ENCODE measurements at places on chromosomes 7 and 10.
A peak's percentile ranks its signal among the peaks of the same experiment; 100 is the strongest.

DNA sequence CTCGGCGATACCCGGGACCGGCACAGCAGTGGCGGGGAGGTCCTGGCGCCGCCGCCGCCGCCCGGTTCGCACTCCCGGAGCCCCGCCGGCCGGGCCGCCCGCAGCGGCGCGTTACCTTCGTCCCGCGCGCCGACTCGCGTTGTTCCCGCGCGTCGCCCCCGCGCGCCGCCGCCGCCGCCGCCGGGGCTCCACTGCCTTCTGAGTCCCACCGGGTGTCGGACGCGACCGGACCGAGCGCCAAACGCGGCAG lies at the start of gene EZH2:
Gene EZH2 (minus strand): TSS at position 243 of the 250 bp plus-strand sequence. CDS start 36,993 bp downstream, outside the sequence.
- no peak for DNase-seq

GRCh38 chr10:67257018-67257417 lies 331.2 kb downstream of the LRRTM3 start:
- no peak for DNase-seq

GRCh38 chr10:87657371-87657770 lies 2.3 kb upstream of the PAPSS2 start:
- peak; percentile 35 for DNase-seq

- no peak for DNase-seq
Observed at GRCh38 chr7:67599331-67600062, 602.9 kb downstream of the TYW1 start.

DNA sequence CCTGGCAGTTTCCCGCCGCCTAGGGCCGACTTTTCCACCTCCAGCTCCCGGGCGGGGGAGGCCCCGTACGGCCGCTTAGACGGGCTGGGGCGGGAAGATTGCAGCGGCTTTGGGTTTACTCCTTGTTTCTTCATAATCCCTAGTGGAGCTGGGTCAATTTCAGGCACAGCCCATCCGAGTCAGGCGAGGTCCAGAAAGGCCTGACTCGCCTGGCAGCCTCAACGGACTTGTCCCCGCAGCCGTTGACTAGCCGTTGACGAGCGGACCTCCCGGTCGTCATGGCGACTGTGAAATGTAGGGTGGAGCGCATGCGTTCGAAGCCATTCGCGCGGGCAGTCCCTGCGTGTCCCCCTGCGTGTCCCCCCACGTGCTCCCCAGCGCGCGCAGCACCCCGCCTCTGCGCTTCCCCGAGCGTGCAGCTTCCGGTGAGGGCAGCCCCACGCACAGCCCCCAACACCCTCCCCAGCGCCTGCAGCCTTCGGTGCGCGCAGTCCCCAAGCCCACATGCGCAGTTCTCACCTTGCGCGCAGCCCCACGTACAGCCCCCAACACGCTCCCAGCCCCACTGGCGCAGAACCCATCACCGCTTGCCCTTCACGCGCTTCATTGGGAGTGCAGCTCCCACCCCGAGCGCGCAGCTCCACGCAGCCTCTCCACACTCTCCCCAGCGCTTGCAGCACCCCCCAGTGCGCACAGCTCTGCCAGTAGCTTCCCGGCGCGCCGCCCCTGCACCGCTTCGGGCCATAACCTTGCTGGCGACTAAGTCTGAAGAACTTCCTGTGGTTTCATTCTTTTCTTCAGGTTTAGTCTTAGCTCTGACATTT lies 67.8 kb downstream of the TBX20 start:
- DNase-seq: no peak

GRCh38 chr7:54705436-54705835 lies 53.6 kb downstream of the SEC61G start:
- peak; percentile 65 for DNase-seq

DNA sequence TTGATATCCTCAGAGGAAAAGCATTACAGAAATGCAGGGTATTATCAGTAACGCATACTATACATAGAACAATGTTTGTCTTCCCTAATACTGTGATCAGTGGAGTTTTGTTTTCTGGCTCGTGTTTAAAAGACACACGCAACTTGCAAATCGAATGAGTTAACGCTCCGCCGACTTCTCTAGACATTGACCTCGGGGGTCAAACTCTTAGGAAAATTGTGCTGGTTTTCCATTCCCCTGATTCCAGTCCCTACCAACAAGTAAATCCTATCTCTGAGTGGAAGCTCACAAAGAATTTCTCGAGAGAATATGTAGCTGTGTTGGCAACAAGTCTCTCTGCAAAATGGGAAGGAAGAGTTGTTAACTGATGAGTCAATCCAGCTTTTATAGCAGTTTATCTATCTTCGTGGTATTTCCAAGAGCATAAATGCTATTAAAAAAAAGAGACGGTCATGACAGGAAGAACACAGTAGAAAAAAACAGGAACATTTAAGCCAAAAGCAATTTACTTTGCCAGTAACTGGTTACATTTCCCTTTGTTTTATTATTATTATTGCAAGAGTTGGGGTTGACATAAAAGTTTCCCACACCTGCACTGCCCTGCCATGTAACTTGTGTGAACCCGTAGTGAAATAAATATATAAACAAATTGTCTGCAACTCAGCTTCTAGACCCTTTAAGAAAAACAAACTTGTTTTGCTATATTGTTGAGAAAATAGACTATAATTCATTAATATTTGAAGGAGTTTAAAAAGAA lies 144.4 kb downstream of the ARID5B start:
- no peak for DNase-seq

GRCh38 chr10:104559935-104560334 lies 81.2 kb upstream of the SORCS3 start:
- DNase-seq: no peak

DNA sequence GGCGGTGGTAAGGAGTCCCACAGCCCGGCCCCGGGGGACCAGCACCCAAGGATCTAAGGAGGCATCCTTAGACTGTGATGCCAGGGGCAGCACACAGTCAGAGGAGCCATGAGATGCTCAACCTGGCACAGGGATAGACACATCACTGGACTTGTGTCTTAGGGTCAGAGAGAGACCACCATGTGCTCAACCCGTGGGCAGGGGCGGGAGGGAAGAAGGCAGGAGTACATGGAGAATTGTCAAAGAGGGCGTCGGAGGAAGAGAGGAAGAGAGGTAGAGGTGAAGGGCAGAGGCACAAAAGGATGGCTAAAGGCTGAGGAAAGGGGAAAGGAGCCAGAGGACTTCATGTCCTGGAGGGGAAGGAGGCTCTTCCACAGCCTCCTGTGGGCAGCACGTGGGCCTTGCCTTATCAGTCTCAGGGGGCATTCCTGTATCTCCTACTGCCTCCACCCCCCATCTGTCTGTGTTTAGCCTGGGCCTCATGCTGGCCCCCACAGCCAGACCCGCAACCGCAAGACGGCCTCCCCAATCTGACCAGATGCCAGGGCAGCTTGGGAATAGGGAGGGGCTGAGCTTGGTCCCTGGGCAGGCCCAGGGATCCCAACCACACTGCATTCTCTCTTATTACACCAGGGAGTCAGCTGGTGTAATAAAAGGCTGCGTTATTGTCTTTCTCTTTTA lies 2.2 kb downstream of the ADCY1 start:
- DNase-seq: no peak

GRCh38 chr10:52210161-52210560 lies 103.9 kb upstream of the DKK1 start:
- DNase-seq: no peak

- DNase-seq: no peak
Observed at GRCh38 chr7:139104091-139104450, 5.4 kb downstream of the ZC3HAV1 start.

DNA sequence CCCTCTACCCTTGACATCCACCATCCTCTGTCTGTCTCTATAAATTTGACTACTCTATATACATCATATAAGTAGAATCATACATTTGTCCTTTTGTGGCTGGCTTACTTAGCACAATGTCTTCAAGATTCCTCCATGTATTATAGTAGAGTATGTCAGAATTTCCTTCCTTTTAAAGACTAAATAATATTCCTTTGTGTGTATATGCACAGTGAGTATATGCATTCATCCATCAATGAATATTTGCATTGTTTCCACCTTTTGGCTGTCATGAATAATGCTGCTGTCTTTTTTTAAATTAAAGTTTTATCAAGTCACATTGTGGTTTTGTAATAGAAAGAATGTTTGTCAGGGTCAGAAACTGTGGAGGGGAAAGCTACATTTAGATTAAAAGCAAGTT lies 195.3 kb downstream of the ANK3 start:
- DNase-seq: no peak

GRCh38 chr7:105261689-105262088 lies 127.0 kb downstream of the SRPK2 start:
- DNase-seq: no peak

DNA sequence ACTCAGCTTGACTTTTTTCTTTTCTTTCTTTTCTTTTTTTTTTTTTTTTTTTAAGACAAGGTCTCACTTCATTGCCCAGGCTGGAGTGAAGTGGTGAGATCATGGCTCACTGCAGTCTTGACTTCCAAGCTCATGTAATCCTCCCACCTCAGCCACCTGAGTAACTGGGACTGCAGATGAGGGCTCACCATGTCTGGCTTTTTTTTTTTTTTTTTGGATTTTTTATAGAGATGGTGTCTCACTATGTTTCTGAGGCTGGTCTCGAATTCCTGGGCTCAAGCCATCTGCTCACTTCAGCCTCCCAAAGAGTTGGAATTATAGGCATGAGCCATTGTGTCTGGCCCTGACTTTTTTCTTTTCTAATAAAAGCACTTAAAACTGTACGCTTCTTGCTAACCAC lies 358.2 kb upstream of the IGFBP3 start:
- no peak for DNase-seq

DNA sequence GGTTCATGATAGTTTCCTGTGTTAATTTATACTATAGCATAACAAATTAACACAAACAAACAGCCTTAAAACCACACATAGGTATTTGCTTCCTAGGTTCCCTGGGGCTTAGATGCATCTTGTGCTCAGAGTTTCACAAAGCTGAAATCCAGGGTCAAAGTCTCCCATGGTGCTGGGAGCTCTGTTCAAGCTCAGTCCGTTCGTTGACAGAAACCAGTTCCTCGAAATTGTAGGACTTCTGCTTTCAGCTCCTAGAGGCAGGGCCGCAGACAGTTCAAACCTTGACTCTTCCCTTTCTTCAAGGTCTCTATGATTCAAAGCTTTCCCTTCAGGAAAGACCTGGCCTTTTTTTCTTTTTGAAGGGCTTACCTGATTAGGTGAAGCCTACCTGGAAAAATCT lies 90.5 kb downstream of the VSTM2A start:
- DNase-seq: peak; percentile 21

DNA sequence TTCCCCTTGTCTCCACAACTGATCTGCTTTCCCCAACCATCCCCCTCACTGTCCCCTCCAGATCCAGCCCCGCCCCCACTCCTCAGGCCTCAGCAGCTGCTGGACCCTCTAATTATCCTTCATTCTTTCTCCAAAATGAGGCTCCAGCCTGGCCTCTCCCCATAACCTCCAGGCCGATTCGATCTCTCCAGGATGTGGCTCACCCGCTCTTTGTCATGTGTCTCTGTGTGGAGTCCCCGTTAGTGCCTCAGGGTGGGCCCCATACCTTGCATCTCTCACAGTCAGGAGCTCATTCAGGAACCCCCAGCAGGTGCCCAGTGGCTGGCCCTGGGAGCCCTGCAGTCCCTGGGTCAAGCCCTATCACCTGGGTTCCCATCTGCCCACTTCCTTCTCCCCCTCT lies 1.3 kb downstream of the PILRA start:
- no peak for DNase-seq

- no peak for DNase-seq
Observed at GRCh38 chr7:73536479-73536878, 14.4 kb upstream of the BAZ1B start.

GRCh38 chr10:15053061-15053460 lies 9.3 kb downstream of the OLAH start:
- no peak for DNase-seq

- no peak for DNase-seq
Observed at GRCh38 chr7:144787127-144787526, 48.7 kb downstream of the TPK1 start.

DNA sequence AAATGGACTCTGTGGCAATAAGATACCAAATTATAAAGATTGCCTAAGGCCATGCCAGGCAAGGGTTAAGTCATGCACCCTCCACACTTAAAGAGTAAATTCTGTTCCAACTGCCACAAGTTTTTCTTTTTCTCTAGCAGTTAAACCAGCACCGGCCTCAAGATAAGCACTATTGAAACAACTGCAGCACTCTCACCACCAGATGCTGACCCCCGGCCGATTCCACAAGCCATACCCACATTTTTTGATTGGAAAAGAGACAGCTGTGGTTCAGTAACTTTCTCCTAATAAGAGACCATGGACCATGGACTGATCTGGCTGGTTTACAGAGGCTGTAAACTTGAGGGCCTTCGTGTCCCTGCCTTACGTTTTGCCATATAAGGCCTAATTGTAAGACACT lies 44.9 kb downstream of the GRM8 start:
- no peak for DNase-seq

GRCh38 chr7:143885951-143886350 lies 16.0 kb downstream of the TCAF1 start:
- no peak for DNase-seq

GRCh38 chr10:6621536-6621935 lies 41.5 kb upstream of the PRKCQ start:
- no peak for DNase-seq

GRCh38 chr10:111209692-111210091 lies 132.9 kb downstream of the ADRA2A start:
- DNase-seq: no peak

DNA sequence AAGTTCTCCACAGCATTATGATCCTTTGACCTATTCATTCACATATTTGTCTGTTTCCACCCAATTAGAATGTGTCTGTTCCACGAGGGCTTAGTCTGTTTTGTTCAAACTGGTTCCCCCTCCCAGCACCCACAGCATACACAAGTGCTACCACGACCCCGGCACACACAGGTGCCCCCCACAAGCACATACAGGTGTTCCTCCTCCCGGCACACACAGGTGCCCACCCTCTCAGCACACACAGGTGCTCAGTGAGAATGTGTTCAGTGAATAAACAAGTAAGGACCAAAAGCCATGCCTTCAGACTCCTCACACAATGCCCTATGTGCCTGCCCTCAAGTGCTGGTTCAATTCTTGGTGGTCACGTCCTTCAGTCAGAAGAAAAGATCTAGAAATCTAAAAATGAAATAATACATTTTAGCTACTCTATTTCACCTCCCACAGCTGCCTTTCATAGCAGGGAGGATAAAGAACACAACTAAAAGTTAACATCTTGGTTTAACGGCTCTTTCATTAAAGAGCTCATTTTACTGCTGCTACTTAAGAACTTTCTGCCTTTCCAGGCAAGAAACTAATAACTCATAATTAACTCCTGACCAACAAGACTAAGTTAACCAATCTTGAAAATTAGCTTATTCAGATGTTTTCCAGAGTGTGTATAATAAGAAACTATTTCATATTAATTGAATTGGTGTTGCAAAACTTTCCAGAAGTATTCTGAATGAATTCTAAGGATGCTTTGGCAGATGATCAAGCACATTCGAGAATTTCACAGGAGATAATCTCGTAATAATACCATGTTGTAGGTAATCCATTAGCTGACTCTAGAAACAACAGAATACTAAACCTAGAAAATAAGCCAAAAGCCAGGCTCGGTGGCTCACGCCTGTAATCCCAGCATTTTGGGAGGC lies 2.3 kb downstream of the DNMBP start:
- no peak for DNase-seq

GRCh38 chr7:105224884-105225651 lies 163.7 kb downstream of the SRPK2 start:
- DNase-seq: peak; percentile 36

GRCh38 chr7:1992554-1992953 lies 240.2 kb downstream of the MAD1L1 start:
- no peak for DNase-seq
